ENCODE measurements at places on chromosomes 11 and 22.
A peak's percentile ranks its signal among the peaks of the same experiment; 100 is the strongest.

DNA sequence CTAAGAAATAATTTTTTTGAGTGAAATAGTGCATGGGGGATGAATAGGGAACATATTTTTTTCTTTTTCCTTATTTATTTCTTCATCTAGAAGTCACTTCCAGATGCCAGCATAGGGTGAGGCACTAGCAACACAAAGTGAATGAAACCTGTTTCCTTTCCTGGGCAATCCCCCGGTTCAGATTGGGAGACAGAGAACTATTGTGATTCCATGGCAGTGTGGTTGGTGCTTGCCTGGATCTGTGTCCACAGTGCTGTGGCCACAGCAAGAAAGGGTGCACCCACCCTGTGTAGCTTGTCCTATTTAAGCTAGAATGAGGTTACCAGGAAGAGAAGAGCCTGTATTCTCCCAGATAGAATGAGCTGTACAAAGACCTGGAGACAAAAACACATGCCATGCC, 57.6 kb downstream of the SLC5A1 start:
- DNase-seq, result no peak

DNA sequence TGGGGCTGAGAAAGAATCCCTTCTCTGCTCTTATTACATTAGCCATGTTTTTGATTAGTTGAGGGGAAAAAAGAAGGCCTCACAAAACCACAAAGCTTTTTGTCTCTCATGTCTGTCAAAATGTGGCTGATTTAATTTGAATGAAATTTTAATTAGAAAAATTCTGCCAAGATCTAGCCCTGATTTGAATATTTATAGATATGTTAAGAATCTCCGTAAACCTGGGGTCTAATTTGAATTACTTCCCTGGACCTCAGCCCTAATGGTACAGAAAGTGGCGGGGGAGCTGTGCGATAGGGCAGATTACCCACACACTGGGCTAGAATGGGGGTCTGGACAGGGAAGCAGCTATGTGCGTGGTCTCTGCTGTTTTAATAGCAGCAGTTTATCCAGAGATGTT, 141.3 kb upstream of the TTC12 start:
- no peak for DNase-seq

DNA sequence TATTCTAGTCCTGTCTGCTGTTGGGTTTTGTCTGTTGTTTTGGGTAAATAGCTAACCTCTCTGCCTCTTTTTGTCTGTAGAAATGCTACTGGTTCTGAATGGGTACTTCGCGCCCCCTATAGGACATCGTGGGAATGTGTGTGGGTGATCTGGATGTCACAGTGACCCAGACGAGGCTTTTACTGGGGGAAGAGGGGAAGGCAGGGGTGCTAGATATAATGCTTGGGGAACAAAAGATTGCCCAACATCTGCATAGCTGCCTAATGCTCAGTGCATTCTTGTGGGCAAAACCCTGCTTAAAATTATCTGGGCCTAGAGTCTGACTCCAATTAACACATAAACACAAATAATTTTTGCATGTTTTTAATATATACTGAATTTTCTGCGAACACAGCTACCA, 57.7 kb downstream of the BMAL1 start:
- DNase-seq, result peak; percentile 77

DNA sequence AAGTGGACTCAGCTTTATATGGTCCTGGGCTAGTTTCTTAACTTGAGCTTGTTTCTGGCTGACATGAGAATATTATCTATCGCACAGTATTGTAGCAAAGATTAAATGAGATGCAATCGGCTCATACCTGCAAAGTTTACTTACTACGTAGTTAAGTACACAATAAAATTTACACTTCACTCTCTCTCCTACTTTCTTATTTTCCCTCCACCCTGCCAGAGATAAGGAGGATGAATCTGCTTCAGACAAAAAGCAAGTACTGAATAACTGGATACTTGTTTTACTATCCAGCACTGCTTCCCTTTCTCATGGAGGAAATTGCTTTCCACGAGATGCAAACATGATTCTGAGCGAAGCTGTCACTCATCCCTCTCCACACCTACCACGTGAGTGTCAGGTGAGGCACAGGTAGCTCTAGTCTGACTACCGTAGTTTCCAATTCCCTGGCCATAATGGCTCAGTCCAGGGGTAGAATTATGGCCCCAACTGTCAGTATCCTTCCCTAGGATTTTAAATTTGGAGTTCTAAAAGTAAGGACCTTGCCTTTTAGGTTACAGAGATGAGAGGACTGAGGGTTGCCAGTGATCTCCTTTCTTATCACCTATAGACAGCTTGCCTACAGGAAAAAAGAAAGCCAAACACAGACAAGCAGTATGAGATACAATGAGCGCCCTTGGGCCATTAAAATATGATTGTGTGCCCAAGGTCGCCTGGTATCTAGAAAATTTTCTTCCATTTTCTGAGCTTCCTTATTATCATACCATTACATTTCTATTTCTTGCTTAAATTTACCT, 39.8 kb downstream of the GAB2 start:
- no peak for DNase-seq

DNA sequence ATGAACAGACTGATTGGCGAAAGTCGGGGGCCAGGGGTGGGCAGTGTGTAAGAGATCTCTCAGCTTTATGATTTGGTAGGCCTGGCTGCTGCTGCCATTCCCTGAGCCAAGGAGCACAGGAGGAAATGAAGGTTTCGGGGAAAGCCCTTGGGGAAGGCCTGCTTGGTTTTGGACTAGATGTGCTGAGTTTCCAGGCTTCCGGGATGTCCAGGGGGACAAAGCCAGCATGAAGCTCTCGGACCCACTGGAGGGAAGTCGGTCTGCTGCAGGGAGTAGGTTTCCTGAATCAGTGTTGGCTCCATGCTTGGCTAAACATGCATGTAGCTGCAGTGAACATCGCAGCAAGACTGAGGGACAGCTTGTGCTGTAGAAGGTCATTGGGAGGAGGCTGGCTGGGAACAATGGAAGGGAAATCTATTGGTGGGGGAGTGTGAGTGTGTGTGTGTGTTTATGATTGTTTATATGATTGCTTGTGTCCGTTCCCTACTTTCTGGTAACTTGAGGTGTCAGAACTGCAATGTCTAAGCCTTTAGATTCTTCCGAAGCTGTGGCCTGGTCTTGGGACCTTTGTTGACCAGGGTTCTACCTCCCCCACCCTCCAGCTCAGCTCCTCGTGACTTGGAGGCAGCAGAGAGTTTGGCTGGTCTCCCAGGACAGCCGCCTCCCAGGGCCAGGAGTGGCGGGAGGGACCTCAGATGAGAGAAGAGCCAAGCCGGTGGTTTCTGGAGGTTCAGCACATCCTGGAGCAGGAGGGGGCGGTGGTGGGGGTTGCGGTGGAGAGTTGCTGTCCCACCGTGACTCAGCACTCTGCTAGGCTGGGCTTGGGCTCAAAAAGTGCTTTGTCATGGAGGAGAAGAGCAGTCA, 4.0 kb upstream of the FTH1 start:
- peak; percentile 99 for DNase-seq

- DNase-seq, result no peak
Measured at GRCh38 chr11:72411623-72412419, 22.5 kb downstream of the CLPB start.

- DNase-seq, result no peak
Measured at GRCh38 chr11:110447897-110448745, 18.4 kb downstream of the FDX1 start.

DNA sequence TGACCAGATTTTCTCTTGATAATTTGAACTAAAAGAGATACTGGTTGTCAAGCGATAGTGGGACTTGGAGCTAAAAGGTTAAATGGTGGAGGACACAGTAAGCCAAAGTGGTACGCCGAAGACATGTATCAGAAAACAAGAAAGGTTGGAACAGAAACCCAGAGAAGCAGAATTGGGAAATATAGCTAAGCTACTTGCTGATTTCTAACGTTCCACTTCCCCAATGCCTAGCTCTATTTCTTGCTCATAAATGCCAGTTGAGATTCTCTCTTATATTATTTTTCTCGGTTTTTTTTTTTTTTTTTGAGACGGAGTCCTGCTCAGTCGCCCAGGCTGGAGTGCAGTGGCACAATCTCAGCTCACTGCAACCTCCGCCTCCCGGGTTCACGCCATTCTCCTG, 12.7 kb downstream of the TMEM41B start:
- no peak for DNase-seq

- DNase-seq, result peak; percentile 71
Measured at GRCh38 chr22:23862103-23862502, 4.4 kb downstream of the SLC2A11 start.

GRCh38 chr11:46999217-46999616, 62.7 kb downstream of the CSTPP1 start:
- no peak for DNase-seq

GRCh38 chr11:114250993-114251814, 45.0 kb upstream of the NNMT start:
- no peak for DNase-seq
